ENCODE measurements at places on chromosomes 2 and 18.

- DNase-seq, result no peak
These were observed 34.1 kb downstream of the SOCS6 start for GRCh38 chr18:70322928-70323327.

DNA sequence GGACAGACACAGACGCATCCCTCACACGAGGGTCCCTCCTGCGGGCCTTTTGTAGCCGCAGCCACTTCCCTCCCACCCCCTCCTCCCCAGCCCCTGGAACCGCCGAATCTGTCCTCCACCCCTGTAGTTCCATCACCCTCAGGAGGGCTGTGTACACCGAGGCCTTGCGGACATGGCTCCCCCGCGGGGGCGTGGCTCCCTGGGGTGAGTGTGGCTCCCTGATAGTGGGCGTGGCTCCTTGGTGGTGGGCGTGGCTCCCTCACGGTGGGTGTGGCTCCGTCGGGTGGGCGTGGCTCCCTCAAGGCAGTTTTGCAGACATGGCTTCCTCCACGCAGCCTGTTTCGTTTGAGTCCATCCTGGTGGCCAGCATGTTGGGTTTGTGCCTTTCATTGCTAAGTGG lies 420.7 kb upstream of the SALL3 start:
- DNase-seq, result no peak

DNA sequence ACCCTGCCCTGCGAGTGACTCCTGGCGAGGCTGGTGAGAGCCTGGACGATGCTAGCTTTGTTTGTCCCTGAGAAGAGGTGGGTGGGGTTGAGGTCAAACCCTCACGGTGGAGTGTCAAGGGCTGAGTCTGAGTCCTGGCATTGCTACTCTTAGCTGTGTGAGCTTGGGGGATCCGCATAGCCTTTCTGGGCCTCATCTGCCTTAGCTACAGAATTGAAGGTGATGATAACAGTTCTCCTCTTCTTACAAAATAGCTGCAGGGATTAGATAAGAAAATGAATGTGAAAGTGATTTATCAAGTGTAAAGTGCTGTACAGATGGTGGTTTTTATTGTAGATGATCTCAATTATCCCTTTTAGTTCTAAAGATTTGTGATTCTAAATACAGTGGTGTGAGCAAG lies 144.6 kb downstream of the LPIN1 start:
- DNase-seq, result no peak

GRCh38 chr18:79133724-79134123 lies 64.5 kb downstream of the ATP9B start:
- no peak for DNase-seq

DNA sequence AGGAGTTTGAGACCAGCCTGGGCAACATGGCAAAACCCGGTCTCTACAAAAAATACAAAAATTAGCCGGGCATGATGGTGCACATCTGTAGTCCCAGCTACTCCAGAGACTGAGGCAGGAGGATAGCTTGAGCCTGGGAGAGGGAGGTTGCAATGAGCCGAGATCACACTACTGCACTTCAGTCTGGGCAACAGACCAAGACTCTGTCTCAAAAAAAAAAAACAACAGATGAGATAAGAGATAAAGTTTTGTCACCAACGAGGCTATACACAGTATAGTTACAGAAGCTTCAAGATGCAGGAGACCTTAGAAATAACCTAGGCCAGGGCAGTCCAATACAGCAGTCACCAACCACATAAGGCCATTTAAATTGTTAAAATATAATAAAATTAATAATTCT lies 9.4 kb downstream of the FAM124B start:
- DNase-seq, result no peak

Data from stimulated activated CD8-positive, alpha-beta memory T cell treated with anti-CD3 and anti-CD28 coated beads, Interleukin-4, amount 100 ng/mL, for 4 hours (primary cell).